ENCODE measurements at places on chromosomes 5 and 9.

DNA sequence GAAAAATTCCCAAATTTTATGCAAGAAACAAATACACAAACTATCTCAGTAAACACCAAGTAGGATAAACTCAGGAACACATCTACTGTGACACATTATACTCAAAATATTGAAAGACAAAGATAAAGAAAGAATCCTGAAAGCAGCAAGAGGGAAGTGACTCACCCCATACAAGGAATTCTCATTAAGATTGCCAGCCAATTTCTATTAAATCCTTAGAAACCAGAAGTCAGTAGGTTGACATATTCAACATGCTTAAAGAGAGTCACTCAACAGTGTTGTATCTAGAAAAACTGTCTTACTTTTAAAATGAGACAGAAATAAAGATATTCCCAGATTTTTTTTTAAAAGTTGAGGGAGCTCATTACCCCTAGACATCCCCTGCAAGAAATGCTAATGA lies 15.5 kb downstream of the SPATA31E1 start:
- DNase-seq = no peak

GRCh38 chr5:6220346-6221088 lies 157.8 kb downstream of the MED10 start:
- no peak for DNase-seq

- DNase-seq = no peak
These were observed 15.2 kb upstream of the TNIP1 start for GRCh38 chr5:151096001-151096373.

DNA sequence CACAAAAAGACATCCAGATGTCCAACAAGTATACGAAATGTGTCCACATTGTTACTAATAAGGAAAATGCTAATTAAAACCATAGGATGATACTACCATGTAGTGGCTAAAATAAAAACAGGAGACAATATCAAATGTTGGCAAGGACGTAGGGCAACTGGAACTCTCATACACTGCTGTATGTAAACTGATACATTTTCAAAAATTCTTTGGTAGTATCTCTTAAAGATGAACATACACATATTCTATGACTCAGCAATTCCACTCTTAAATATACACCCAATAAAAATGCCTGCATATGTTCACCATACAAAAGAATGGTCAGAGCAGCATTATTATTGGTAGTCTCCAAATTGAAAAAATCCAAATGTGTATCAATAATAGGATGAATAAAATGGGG lies 2.9 kb upstream of the CCDC180 start:
- DNase-seq = no peak

DNA sequence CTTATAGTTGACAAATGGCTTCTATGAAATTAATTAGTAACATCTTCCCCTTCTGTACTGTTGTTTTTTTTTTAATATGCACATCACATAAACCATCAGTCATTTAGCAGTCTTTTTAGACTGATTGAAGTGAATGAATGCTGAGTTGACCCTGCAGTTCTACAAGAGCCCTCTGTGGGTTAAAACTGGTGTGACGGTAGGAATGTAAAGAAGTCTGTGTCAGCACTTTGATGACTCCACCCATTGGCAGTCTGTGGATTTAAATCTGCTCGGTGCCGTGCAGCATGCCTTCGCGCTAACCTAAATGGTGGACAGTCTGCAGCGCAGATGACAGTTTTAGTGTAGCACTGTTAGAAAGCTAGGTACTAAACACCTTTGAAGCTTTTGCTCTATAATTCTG lies 3.1 kb downstream of the GTF3C4 start:
- no peak for DNase-seq

DNA sequence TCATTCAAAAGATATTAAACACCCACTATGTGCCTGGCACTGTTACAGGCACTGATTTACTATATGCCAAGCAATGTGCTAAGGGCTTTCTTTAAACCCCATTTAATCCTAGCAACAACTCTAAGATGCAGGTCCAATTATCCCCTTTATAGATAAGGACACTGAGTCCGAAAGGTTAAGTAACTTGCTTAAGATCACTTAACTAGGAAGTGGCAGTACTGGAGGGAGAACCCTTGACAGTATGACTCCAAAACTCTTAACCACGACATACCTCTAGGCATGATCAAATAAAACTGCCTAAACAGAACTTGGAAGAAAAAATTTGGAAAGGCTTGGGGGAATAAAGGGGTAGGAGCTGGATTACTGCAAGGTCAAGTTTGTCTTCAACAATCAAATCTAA lies 1.7 kb downstream of the RAB14 start:
- no peak for DNase-seq

- no peak for DNase-seq
These were observed 208.9 kb downstream of the VPS13A start for GRCh38 chr9:77386187-77386586.

DNA sequence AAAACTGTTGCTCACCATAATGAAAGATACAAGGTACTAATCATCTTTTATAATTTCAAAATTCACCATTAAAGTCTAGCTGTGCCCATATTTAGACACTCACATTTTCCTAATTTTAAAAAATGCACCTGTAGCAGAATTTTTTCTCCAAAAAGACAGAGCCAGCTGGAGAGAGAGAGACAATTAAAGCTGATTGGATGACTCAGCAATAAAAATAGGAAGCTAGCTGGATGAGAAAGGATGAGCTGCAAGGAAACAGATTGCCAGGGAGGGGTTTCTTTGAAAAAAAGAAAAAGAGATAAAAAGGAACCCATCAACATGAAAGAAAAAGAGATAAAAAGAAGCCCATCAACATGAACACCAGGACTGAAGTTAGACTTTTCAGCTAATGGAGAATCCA lies 73.8 kb downstream of the HCN1 start:
- DNase-seq = no peak

DNA sequence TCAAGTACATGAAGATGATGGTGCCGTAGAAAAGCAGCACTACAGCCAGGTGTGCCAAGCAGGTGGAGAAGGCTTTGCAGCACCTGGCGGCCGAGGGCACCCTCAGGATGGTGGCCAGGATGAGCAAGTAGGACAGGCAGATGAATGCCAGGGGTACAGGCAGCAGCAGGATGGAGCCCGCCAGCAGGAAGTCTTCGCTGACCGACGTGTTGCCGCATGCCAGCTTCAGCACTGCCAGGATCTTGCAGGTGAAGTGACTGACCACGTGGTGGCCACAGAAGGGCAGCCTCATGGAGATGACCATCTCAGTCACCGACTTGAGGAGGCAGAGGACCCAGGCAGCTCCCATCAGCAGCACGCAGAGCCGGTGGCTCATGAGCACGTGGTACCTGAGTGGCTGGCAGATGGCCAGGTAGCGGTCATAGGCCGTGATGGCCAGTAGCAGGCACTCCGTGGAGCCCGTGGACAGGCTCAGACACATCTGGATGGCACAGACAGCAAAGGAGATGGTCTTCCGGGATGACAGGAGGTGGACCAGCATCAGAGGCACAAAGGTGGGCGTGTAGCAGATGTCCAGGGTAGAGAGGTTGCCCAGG lies 482 bp downstream of the OR13J1 start:
- DNase-seq = no peak

GRCh38 chr9:90880669-90881068 lies 79.0 kb downstream of the SYK start:
- DNase-seq = no peak

- DNase-seq = no peak
These were observed 150.4 kb upstream of the ERCC6L2 start for GRCh38 chr9:95725045-95725444.

DNA sequence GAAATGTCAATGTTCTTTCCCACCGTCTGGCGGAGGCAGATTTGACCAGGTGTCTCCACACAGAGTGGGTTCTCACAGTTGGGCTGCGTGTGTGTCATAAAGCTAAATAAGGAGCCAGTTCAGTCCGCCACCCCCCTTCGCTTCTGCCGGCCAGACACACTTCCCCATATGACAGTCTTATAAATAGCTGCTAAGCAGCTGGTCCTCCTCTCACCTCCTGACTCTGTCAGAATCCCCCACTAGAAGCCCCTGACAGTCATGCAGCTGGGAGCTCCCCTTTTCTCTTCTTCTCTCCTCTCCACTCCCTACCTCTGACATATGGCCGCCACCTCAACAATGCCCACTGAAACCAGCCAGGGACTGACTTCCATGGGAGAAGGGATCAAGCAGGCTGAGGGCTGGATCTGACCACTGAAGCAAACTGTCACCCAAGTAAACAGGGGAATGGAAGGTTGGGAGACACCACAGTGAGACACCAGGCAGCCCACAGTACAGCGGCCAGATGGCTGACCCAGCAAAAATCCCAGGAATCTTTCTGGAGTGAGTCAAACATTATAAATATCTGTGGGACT lies 141.9 kb upstream of the EFNA5 start:
- no peak for DNase-seq
